NCI-H774 (cell line): ENCODE measurements at places on chromosomes 13 and 19.

DNA sequence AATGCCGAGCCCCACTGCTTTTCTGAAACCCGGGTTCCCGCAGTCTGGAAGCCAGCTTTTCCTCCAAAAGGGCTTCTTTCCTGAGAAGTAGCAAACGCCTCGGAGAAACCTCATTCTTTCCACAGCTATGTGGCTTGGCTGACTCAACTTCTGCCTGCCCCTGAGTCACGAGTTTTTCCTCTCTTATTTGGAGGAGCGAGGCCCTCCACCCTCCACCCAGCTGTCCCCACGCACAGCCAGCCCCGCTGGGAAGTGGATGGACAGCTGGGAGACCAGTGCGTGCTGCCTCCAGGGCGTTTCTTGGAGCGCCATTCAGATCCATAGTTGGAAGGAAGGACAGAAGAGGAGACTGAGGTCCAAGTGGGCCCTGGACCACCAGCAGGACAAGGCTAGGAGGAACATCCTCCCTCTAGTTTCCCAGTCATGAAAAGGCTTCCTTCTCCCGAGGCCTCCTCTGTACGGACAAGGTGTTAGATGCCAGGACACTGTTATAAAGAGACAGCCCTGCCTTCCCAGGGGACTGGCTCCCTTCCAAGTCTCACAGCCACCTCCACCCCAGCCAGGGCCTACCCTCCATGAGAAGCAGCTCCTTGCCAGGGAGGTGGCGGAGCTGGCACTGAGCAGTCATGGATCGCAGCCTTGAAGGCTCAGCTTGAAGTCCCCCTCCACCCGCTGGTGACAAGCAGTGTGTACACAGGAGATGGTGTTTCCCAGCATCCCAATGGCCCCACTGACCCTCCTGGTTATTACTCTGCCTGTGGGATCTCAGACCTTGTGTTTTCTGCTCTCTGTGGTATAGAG is 2.5 kb upstream of the PLEKHF1 start:
- DNase-seq, result no peak

DNA sequence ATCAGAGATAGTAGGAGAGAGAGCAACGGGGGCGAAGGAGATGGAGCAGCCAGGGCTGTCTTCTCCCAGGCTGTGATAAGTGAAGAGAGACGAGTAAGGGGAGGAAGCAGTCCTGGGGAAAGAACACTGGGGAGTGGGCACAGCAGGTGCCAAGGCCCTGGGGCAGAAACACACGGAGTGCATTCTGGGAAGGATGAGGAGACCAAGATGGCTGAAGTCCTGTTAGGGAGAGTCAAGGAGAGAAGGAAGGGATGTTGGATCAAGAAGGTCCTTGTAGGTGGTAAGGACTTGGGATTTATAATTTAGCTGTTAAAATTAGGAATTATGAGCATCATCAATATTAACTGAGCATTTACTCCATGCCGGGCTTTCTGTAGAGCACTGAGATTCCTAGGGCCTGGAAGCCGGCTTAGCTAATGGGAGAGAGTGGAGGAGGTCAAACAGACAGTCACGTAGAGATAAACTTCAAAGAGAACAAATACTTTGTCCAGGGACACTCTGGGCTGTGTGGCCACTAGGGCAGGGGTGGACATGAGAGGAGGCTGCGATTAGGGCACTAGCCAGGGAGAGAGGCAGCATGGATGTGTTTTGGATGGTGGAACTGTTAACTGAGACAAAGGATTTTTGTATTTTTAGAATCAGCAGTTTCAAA is 134.2 kb upstream of the PEG3 start:
- no peak for DNase-seq

DNA sequence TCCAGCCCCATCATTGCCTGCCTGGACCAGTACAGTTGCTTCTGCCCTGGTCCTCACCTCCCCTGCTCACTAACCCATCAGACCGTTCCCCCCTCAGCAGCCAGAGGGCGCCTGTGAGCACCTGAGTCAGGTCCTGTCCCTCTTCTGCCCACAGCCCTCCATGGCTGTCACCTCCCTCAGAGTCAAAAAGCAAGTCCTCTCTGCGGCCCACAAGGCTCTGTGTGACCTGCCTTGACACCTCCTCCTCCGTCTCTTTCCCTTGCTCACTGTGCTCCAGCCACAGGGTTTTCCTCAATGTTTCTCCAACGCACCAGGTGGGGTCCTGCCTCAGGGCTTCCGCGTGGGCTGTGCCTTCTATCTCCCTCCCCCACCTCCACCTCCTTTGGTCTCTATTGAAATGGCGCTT is 29.4 kb upstream of the PTPRS start:
- DNase-seq, result no peak

DNA sequence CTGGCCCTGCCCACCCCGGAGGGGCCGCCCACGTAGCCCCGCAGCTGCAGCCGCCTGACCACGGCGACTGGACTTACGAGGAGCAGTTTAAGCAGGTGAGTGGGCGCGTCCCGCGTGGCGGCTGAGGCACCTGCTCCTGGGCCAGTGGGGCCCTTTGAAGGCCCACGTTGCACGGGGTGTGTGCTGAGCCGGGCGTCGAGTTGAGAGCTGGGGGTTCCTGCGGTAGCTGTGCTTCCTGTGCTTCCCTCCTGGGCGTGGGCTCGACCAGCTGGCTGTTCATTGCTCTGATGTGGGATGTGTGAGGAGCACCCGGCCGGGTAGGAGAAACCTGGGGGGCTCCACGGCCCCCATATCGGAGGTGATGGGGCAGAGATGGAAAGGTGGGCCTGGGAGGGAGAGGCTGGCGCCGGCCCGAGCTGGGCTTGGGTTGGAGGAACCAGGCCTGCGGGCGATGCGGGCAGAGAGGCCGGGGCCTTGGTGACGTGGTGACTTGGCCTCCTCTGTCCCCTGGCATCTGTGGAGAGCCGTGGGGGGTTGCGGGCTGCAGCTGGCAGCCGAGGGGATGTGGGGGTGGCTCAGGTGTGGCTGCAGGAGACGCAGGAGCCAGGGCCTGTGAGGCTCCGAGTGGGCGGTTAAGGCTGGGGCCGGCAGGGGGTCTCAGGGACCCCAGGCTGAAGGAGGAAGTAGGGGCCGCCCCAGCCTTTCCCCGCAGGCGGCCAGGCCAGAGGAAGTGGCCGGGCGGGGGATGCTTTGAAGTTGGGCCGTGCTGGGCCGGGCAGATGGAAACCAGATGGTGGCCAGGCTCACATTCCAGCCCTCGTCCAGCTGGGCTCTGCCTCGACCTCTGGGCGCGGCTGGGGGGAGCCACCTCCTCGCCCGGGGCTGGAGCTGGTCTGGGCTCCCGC is 7.1 kb downstream of the ARID3A start:
- DNase-seq, result no peak

DNA sequence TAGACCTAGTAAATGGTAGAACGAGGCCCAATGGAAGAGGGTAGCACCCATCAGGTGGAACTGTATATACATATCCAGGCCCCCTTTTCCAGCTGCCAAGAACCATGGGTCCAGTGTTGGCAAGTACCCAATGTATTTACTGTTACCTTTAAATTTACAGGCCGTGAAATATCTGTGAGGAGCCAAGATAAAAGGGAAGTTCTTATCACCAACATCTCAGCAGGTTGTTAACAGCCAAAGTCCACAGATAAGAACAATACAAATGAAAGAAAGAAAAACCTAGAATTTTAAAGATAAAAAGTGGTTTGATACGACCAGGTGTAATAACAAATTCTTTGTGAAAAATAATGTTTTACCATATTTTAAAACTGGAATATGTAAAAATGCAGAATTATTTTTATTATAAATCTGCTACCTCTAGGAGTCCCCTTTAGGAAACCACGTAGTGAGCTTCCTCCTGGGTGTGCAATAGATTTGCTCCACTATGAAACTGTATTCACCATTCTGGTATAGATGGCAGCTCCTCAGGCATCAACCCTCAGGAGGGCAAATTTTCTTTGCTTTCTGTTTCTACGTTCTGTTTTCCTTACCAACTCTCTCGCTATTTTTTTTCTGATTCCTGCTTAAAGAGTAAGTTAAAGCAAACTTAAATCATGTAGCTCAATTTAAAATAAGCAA is 292.2 kb upstream of the SLC10A2 start:
- DNase-seq, result no peak

- DNase-seq, result peak; percentile 34
These were observed 2.4 kb upstream of the ARGLU1 start for GRCh38 chr13:106570299-106570852.

DNA sequence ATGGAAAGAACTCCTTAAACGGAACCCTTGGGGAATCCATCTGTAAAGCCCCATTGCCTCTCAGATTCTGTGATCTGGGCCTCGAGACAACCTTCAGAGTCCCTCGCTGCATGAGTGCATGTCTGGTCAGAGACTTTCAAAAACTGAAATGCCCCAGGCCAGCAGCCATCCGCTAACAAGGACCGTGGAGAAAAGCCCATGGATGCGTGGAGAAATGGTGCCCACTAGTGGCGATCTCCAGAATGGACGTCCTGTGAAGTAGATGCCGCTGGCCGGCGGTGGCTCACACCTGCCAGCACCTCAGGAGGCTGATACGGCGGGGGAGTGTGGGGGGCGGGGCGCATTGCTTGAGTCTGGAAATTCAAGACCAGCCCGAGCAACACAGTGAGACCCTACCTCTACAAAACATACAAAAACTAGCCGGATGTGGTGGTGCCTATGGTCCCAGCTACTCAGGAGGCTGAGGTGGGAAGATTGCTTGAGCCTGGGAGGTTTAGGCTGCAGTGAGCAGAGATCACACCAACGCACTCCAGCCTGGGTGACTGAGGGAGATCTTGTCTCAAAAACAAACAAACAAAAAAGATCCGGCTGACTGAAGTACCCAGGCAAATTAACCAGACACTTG is 7.9 kb upstream of the CDC16 start:
- peak; percentile 93 for DNase-seq

DNA sequence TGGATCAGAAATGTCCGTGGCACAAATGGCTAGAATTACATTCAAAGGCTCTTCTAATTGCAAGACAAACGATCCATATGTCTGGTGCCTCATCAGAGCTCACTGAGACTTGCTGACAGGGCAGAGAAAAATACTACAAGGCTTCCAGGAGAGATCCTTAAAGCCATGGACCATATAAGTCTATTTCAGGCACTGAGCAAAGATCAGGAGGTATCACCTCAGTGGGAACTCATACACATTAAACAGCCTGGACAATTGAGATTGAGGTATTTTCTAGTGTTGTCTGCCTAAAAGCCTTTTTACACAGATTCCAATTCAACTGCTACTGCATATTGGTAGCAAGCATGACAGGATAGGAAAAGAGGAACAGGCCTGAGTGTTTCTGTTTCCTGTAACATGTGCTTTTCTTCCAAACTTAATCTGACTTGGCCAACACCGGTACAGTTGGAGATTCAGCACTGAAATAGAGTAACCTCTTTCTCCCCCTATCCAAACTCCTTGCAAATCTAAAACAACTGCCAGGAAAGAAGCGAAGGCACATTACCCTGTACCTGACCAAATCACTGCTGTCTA is 65.9 kb downstream of the SERP2 start:
- no peak for DNase-seq

DNA sequence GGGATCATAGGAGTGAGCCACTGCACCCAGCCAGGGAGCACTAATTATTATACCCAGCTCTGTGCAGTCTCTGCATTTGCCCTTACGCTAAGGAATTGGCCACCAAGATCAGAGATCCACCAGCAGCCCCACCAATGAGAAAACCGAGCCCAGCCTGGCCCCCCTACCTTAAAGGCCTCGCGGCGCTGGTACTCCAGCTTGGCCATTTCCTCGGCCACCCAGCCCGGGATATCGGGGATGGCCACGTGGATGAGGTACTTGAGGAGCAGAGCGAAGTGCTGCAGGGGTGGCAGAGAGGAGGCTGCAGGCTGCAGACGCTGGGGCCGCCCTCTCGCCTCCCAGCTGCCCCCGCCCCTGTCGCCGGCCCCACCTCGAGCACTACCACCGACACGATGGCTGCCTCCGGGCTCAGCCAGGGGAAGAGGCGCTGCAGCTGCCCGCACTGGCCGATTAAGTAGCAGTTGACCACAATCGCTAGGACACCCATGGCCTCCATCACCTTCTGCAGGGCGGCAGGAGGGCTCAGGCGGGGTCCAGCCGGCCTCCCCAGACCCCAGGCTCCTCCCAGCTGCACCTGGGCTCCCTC is 7.5 kb downstream of the ANO8 start:
- no peak for DNase-seq

- DNase-seq, result no peak
These were observed 7.6 kb upstream of the EGLN2 start for GRCh38 chr19:40791349-40791748.

DNA sequence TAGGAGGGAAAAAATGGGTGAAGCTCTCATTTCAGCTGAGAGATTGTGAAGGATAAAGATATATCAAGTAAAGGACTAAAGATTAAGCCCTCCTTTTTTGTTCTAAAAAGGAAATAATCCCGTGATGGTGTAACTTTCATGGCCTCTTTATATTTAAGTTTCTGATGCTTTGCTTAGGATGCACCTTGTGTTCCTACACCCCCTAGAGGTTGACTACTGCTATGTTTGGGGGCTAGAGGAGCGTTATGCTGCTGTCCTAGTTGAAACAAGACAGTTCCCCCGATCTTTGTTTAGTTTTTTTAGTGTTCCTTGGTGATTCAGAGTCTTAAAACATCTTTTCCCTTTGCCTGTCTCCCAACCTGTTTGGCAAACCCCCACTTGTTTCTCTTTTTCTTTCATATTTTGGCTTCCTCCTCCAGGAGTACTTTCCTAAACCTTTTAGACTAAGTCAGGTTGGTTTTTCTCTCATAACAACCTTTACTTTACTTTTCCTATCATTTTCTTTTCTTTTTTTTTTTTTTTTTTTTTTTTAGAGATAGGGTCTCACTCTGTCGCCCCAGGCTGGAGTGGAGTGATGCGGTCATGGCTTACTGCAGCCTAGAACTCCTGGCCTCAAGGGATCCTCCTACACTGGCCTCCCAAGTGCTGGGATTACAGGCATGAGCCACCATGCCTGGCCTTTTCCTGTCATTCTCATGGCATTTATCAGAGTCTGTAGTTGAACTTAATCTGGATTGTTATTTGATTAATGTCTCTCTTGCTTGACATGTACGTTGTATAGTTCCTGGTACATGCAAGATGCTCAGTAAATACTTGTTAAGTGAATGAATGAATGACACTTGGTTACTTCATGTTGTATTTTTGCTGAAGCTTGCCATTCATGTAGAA is 2.8 kb downstream of the UBA2 start:
- DNase-seq, result no peak

- no peak for DNase-seq
These were observed 7.5 kb downstream of the RPS9 start for GRCh38 chr19:54207983-54208783.

- DNase-seq, result no peak
These were observed 571 bp upstream of the DHRS12 start for GRCh38 chr13:51804295-51805172.

- peak; percentile 64 for DNase-seq
These were observed 5.5 kb upstream of the SAE1 start for GRCh38 chr19:47124937-47125668.

DNA sequence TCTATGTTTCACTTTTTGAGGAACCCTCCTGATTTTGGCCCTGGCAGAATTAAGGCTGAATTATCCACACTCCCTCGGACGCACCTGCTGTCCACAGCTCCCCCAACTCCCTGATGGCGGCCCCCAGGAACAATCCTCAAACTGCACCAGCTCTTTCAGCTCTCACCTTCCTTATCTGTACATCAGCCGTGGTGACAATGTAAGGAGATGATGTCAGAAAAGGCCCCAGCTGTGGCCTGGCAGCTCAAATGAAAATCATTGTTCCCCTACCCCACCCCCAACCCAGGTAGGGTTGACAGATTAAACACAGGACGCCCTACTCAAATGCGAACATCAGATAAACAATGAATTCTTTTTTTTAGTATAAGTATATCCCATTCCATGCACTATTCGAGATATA is 35.0 kb upstream of the KLF2 start:
- no peak for DNase-seq
